NCI-H1048 (cell line): ENCODE measurements at places on chromosomes 6 and 20.
A peak's percentile ranks its signal among the peaks of the same experiment; 100 is the strongest.

DNA sequence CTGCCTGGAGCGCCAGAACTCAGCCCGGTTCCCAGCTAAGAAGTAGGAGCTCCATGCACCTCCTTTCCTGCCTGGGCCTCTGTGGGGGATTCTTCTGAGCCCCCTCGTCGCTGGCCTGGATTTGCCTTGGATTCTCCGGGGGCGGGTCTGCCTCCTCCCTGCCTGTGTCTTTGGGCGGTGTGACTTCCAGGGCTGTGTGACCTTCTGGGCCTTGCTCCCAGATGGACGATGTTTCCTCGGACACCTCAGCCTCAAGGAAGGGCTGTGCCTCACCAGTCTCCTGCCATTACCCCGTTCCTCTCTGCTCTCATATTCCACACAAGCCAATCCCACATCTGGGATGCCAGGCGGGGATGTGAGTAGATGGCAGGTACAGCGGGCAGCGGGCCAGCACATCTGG lies 76.8 kb downstream of the ERMARD start:
- DNase-seq: no peak

DNA sequence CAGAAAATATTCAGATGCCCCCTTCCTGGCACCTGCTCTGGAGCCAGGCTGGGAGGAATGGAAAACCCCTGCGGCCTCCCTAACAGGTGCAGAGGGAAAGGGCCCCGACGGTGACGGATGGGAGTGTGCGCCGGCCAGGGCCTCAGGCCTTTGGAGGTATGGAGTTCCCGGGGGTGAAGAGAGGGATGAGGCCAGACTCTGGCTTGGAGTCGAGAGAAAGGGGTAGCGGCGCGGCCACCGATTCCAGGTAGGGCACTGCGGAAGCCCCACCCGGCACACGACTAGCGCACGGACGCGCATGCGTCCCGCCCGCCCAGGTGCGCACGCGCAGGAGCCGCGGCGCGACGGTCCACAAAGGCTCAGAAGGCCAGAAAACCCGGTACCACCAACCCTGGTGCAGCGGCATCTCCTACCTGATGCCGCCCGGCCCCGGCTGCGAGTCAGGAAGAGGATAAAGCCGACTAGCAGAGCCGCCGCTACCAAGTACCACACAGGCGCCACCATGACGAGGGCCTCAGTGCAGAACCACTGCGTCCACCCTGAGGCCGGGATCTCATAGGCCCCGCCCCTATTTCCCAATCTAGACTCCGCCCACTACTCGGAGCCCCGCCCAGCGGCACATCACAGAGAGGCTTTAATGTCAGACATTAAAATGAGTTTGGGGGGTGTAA lies at the start of gene DDRGK1:
Gene DDRGK1 (minus strand): TSS at position 559 of the 671 bp plus-strand sequence. CDS start 55 bp downstream, at position 504.
- peak; percentile 65 for DNase-seq

GRCh38 chr6:68710916-68711315 lies 75.8 kb downstream of the ADGRB3 start:
- DNase-seq: no peak

DNA sequence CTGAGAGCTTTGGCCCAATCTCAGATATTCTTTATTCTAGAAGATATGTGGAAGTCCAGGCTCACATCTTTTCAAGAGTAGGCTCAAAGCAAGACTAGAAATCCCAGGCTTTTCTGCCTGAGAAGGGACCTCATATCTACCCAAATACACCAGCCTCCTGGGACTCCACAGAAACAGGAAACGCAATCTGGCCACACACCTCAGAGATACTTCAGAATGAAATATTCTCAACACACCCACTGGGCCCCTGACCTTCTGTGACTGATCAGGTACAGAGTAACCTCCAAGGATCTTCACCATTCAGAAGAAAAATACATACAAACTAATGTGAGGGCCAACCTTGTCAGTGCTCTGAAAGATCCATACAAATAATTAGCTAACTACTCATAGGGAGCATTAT lies 183.2 kb downstream of the HIVEP2 start:
- DNase-seq: no peak

DNA sequence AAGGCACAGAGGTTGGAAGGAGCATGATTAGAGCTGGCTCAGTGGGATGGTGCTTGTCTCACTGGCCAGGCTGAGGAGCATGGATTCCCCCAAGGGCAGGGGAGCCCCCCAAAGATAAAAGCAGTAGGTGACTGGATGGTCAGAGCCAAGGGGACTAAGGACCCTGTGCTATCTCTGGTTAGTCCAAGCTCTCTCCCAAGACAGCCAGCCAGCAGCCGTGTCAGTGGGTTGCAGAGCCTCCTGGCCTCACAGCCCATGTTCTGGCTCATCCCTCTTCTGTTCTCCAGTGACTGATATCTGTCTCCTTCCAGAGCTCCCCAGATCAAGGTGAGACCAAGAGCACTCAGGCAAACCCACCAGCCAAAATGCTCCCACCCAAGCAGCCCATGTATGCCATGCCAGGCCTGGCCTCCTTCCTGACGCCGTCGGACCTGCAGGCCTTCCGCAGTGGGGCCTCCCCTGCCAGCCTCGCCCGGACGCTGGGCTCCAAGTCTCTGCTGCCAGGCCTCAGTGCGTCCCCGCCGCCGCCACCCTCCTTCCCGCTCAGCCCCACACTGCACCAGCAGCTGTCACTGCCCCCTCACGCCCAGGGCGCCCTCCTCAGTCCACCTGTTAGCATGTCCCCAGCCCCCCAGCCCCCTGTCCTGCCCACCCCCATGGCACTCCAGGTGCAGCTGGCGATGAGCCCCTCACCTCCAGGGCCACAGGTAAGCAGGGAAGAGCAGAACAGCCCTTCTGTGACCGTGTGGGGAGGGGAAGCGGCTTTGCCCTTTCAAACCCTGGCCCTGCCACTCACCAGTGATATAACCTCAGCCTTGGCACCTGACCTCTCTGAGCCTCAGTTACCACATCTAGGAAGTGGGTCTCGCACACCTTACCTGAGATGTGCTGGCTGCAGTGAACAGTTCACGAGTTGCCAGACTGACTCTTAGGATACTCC lies 121.3 kb downstream of the JPH2 start:
- no peak for DNase-seq

GRCh38 chr6:157139054-157139708 lies 184.1 kb downstream of the TMEM242 start:
- no peak for DNase-seq

- DNase-seq: no peak
These were observed 25.9 kb downstream of the RIN2 start for GRCh38 chr20:19783966-19784401.

DNA sequence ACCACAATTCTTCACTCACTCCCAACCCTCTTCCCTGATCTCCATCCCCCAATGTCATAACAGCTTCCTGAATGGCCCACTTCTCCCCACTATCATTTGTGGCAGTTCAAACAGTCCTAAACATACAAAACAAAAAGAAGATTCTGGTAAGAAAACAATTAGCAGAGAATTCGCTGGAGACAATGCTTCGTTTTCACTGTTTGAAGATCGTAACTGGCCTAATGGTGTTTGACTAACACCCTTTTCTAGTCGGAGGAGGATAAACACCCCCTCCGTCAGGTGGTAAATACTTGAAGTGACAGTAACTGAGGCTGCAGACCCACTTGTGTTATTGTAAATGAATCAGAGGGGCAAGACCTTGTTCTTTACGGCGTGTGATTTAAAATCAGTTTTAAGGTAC lies 3.8 kb downstream of the EYA2 start:
- DNase-seq: no peak

DNA sequence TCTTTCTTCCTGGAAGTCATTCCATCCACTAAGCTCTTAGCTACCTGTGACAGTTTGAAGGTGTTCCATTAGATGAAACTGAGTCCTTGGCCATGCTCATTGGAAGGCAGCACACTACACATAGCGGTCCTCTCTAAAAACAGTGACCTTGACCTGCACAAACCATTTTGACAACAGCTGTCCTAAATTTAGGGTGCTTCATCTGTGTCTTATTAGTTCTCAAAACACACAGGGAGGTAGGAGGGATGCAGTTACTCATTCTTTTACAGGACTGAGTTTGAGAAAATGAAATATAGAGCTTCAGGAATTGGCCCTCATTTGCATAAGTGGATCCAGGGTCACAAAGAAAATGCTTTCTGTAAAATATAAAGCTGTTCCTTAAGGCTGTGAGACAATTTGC lies 20.4 kb upstream of the MAP3K4 start:
- no peak for DNase-seq

DNA sequence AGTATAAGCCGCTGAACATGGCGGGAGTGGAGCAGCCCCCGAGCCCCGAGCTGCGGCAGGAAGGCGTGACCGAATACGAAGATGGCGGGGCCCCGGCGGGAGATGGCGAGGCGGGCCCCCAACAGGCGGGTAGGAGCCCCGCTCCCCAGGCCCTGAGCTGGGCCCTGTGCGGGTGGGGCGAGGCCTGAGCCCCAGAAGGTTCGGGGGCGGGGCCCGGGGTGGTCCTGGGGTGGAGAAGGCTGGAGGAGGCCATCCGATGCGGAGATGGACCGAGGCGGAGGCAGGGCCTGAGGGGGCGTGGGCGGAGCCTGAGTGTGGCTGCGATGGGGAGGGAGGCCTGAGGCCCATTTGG lies 7.1 kb downstream of the L3MBTL1 start:
- DNase-seq: no peak

DNA sequence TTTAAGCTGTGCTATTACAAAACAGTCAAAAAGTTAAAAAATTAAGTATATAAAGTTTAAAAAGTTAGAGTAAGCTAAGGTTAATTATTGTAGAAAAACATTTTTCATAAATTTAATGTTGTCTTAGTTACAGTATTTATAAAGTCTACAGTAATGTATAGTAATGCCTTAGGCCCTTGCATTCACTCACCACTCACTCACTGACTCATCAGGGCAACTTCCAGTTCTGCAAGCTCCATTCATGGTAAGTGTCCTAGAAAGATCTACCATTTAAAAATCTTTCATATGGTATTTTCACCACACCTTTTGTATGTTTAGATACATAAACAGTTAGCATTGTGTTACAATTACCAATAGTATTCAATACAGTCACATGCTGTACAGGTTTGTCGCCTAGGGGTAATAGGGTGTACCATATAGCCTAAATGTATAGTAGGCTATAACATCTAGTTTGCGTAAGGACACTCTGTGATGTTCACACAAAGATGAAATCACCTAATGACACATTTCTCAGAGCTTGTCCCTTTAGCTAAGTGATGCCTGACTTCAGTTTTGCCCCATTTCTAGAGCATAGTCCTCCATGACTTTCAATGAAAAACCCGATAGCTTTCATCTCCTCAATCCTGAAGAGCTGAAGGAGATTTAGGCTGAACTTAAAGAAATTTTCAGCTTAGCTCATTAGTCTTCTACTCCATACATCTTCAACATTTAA lies 14.9 kb upstream of the HLA-DRA start:
- DNase-seq: no peak

- no peak for DNase-seq
These were observed 126.9 kb downstream of the MRPL14 start for GRCh38 chr6:44000164-44000842.

GRCh38 chr6:8108031-8108660 lies 5.8 kb upstream of the EEF1E1 start:
- no peak for DNase-seq

- DNase-seq: no peak
These were observed 10.3 kb upstream of the MYB start for GRCh38 chr6:135170849-135171248.

- DNase-seq: no peak
These were observed 20.4 kb downstream of the PRSS16 start for GRCh38 chr6:27267857-27268434.

GRCh38 chr6:135323202-135323668 lies 142.1 kb downstream of the MYB start:
- no peak for DNase-seq

GRCh38 chr6:2086326-2086965 lies 159.0 kb downstream of the GMDS start:
- no peak for DNase-seq

DNA sequence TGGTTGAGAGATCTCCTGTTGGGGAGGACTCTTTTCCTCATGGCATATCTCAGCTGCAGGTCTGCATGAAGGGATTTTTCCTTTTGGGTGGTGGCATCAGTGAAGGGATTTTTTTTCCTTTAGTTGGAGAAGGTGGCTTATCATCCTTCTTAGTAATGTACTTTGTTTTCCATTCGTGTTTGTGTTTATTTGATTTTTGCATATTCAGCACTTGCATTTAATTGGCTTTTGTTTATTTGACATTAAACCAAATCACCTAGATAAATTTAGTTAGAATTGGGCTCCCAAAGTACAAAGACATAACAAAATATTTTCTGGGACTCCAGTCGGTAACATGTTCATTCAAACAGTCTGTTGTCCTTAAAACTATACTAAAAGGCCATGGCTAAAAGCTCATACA lies 56.2 kb upstream of the MANEA start:
- DNase-seq: no peak

DNA sequence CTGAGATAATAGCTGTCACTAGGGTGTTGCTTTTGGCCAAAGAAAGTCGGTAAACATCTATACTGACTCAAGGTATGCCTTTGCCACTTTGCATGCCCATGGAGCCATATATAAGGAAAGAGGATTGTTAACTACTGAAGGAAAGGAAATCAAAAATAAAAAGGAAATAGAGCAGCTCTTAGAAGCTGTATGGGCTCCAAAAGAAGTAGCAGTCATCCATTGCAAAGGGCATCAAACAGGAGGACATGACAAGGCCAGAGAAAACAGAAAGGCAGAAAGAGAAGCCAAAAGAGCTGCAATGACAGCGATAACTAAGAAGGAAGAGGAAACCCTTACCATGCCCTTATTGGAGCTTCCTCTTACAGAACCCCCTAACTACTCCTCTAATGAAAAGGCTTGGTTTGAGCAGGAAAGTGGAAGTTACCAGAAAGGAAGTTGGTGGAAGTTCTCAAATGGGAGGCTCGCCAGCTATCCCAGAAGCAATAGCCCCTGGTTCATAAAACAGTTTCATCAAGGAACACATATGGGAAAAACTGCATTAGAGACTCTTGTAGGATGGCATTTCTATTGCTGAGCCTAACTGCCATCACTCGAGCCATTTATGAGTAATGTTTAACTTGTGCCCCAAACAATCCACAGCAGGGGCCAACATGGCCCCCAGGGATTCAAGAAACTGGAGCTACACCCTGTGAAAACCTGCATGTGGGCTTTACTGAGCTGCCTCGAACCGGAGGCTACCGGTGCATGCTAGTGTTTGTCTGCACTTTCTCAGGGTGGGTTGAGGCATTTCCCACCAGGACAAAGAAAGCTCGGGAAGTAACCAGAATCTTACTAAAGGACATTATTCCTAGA lies 7.0 kb downstream of the IL22RA2 start:
- DNase-seq: no peak

GRCh38 chr20:54550776-54551396 lies 75.5 kb downstream of the DOK5 start:
- no peak for DNase-seq

DNA sequence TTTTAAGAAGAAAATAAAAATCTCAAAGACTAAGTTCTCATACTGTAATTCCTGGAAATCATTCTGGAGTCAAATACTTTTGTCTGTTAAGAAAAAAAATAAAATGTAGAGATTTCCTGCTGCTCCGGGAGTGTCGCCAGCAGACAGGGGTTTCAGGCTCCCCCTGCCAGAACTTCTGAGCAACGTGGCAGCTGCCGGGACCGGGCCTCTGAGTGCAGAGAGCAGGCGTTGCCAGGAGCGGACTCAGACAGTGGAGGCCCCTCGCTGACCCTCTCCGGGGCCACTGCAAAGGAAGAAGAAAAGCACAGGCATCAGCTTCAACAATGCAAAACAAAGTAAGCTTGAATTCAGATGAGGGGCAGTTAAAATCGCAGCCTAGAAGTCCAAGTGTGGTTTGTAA lies 95.5 kb downstream of the THBS2 start:
- no peak for DNase-seq

- DNase-seq: no peak
These were observed 40.2 kb upstream of the MRGBP start for GRCh38 chr20:62755817-62756724.
